ENCODE measurements at places on chromosomes 11 and 22.

- no peak for DNase-seq
Observed at GRCh38 chr11:2655016-2655719, 44.6 kb downstream of the KCNQ1OT1 start.

- no peak for DNase-seq
Observed at GRCh38 chr11:110301577-110301976, 5.2 kb upstream of the RDX start.

DNA sequence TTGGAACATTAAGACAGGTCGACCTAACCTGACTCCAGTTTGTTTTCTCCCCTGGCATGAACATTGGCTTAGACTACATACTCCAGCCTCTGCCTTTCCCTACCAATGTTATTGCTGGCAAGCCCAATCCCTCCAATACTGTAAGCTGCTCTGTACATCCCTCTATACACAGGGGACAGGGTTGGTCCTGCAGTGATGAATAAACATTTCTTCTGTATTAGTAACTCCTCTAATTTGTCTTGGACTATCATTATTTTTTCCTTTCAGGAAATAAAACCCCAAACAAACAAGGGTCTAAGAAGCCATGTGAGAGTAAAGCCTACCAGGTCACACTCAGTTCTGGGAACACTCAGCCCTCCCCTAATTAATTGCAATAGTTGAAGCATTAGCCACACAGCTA is 35.1 kb upstream of the FJX1 start:
- DNase-seq: no peak

DNA sequence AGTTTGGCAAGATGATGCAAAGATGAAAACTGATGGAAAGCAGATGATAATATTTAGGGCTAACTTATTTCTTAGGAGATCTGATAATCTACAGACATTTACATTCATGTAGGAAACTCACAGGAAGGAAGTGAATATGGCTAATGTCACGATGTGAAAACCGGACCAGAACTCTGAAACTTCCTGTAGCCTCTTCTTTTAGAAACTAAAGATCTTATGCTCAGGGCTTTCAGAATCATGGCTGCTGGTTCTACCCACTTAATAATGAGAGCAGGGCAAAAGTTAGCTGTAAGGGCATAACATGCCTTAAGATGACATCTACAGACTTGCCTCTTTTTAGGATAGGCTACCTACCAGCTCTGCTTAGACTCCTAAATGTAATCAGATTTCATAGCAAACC is 15.2 kb downstream of the CPSF7 start:
- DNase-seq: no peak

DNA sequence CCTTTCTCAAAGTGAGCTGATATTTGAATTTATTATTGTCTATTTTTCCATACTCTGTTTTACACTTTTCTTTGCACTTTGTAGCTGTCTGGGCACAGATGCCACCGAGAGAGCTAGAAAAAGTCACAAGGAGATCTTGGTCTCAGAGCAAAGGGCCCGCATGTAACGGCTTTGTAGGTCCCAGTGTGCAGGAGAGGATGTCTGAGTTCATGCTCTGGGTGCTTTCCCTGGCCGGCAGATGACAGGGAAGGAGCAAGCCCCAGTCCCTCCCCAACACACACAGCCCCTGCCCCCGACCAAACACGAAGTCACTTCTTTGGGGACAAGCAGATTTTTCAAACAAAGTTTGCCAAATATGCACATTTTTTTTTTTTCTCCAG is 55.8 kb downstream of the SMIM38 start:
- no peak for DNase-seq

DNA sequence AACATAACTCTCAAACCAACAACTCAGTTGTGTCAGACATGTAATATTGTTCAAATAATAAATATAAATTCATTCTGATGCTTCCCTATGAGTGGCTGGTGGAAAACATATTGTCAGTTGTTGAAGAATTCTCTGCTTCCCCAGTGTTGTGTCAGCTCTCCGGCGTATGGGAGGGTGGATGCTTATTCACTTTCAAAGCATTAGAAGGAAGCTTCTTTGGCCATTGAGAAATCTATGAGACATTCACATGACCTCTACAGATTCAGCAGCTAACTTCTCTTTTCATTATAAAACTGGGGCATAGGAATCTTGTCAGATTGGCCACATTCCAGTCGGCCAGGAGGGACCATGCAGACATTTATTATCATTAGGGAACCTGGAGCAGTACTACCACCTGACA is 2.9 kb downstream of the OR51V1 start:
- DNase-seq: no peak

GRCh38 chr11:132743601-132744000 is 788.7 kb downstream of the OPCML start:
- no peak for DNase-seq

DNA sequence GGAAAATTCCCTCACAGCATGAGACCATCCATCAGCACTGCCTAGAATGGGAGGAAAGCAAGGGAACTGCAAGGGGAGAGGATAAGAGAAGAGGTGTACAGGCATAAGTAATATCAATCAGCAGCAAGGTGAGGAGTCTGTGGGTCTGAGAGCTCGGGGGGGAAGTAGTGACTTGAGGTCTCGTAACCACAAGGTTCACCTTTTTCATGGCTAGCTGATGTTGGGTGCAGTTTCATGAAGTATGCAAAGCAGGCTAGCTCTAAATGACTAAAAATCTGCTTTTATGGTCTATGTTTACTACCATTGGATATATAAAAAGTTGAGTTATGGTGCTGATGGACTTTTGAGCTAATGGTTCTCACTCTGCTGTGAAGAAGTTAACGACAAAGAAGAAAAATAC is 35.8 kb downstream of the OR4C6 start:
- no peak for DNase-seq

Data from HCT116 (cell line).